ENCODE measurements at places on chromosomes 5 and 9.

GRCh38 chr5:63687854-63688516 lies 274.3 kb downstream of the HTR1A start:
- no peak for DNase-seq

GRCh38 chr9:99040911-99041582 lies 63.9 kb upstream of the TGFBR1 start:
- DNase-seq = no peak

DNA sequence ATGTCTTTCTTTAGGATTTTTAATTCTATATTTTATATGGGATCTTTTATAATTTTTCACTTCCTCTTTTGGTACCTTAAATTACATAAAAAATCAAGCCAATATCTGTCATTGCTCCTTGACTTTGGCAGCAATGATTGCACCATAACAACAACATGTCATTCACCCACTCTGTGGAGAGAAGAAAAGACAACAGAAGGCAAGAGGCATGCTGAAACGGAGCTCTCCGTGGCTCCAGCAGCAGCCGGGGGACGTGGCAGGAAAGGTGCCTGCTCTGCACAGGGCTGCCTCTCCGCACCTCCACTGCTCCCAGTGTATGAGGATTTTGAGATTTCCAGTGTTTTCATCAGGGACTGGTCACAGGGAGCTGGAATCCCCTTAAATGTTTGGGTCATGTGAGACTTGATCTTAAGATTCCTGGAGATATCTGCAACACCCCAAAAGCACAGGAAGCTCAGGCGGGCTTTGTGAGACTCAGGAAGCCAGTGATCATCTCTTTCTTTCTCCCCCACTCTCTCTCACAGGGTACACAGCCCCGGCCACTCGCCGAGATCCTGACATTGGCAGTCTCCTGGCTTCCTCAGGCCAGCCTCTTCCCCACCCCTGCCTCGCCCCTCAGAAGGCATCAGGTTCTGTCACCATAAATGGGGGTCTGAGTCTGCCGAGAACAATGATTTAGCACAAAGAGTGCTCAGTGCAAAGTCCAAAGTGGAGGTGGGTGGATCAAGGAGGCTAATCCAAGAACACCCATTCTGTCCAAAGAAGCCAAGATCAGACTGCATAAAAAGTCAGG lies 74.6 kb downstream of the ACTL7B start:
- DNase-seq = no peak

DNA sequence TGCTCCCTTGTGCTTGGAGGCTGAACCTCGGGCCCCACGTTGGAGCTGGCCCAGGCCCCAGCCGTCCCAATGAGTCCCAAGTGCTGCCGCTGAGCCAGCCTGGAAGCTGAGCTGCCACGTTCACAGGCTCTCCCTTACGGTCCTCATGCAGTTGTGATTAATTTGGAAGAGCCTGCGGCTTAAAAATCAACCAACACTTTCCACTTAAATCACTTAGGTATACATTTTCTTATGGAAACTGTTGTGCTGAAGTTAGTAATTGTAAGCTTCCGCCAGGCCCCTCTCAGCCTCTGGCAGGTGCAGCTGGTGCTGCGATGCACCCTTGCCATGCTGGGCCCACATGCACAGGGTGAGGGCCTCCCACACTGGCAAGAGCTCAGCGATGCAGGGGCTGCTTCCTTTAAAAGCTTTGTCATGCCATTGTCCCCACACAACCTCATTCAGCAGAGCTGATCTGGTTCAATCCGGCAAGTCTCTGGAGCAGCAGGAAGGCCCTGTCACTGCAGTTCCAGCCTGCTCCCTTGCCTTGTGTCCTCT lies 61.0 kb downstream of the IPPK start:
- no peak for DNase-seq

GRCh38 chr5:10671041-10672008 lies 89.7 kb downstream of the DAP start:
- no peak for DNase-seq

DNA sequence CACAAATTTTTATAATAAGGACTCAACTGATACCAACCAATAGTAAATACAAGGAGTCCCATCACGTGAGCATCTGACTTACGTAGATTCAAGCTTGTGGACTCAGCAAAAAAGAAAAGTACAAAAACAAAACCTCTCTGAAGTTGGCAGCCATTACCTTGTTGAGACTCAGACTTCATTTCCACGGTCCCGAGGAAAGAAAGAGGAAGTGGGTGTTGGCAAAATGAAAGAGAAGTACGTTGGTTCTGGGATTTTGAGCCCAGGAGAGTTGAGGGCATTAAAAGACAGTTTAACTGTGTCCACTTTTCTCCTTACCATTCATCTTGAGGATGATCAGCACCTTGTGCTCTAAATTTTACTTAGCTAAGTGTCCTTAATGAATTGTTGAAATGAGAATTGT lies 26.7 kb downstream of the NCBP1 start:
- DNase-seq = no peak

- DNase-seq = no peak
Measured at GRCh38 chr9:5843794-5844471, 11.0 kb upstream of the ERMP1 start.

- DNase-seq = no peak
Measured at GRCh38 chr5:115478281-115478680, 66.3 kb downstream of the FEM1C start.

DNA sequence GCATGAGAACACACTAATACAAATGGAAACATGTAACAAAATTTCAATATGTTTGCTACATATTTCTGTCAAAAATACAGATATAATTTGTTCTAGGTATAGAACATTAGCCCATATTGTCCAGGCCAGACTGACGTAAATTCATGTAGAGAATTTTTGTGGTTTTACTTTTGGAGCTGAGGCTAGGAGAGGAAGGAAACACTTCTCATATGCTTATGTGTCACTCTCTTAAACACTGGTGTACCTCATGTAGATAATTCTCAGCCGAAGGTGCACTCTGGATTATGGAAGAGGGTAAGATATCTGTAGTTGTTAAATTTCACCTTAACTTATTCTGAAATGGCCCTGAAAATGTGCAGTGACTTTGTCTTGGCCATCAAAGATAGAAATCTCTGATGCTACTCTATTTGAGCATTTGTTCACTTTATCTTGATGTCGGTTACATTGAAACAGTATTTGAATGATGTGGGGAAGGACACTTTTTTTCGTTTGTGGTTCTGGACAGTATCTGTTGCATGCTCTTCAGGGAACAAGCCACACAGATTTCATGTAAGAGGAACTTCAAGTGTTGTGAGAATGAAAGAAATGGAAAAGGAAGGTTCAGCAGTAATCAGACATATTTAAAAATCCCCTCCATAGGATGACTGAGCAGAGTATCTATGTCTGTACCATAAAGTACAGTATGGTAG lies 202.7 kb downstream of the SPATA31D1 start:
- no peak for DNase-seq

- no peak for DNase-seq
Measured at GRCh38 chr5:37165761-37166160, 83.4 kb downstream of the CPLANE1 start.

GRCh38 chr5:41773799-41774198 lies 96.4 kb downstream of the OXCT1 start:
- no peak for DNase-seq

DNA sequence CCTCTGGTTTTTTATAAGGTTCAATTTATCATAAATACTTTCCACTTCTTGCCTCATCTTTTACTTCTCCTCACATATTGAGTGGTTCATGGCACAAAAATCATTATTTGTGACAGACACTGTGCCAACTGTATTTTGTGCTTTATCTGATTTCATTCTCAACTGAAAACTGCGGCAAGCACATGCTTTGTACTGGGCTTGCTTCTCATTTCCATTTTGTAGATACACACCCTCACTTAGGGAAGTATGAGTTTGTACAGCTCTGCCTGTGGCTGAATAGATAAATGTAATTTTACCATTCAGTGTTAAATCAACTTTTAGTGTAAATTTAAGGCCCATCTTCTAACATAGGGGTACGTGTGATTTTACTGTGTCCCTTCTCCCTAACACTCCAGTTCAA lies 83.6 kb downstream of the ANXA2R start:
- no peak for DNase-seq

GRCh38 chr5:52668139-52668538 lies 119.6 kb upstream of the ITGA1 start:
- no peak for DNase-seq

- DNase-seq = no peak
Measured at GRCh38 chr9:109416135-109416706, 81.9 kb downstream of the PTPN3 start.

DNA sequence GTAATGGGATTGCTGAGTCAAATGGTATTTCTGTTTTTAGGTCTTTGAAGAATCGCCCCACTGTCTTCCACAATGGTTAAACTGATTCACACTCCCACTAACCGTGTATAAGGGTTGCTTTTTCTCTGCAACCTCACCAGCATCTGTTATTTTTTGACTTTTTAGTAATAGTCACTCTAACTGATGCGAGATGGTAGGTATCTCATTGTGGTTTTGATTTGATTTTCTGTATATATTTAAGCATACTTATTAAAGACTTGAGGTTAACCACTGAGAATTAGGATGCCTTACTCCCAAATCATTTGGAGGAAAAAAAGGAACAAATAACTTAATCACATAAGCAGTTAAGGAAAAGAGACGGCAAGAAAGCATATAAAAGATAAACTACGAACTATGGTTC lies 181.6 kb upstream of the FST start:
- DNase-seq = no peak

DNA sequence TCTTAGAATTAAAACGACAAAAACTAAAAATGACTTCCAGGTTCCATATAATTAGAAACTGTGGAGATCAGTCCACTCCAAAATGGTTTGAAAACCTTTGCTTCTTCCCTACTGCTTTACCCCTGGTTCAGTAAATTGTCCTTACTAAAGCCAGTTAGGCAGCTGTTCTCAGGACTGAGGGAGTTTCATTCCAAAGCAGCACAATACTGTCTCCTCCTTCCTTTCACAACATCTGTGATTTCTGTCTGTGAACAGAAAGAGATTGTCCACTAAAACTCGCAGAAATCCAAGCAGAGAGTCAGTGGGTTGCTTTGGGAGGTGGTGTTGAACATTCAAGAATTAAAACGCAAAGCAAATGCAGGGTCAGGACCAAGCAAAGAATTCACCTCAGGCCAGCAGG lies 740.8 kb upstream of the ZNF608 start:
- no peak for DNase-seq

DNA sequence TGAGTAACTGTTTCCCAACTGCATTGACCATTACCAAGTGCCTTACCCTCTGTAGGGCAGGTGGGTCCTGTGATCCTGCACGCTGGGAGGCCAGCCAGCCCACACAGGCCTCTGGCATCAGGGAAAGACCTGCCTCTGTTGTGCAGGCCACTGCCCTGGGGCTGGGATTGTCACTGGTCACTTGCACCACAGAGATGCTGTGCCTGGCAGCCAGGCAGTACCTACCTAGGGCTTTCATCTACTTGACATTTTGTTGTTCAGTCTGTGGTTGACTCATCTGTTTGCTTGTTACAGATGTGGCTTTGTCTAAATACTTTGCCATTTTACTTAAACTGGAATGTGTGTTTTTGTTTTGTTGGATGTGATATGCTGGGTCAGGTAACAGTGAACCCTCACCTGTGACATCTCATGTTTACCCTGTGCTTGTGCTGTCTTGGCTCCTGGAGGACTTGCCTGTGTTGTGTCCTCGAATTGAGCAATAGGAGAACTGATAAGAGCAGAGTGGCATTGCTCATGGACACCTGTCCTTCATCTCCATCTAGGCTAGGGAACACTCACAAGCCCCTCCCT lies 32.8 kb downstream of the SECISBP2 start:
- no peak for DNase-seq

DNA sequence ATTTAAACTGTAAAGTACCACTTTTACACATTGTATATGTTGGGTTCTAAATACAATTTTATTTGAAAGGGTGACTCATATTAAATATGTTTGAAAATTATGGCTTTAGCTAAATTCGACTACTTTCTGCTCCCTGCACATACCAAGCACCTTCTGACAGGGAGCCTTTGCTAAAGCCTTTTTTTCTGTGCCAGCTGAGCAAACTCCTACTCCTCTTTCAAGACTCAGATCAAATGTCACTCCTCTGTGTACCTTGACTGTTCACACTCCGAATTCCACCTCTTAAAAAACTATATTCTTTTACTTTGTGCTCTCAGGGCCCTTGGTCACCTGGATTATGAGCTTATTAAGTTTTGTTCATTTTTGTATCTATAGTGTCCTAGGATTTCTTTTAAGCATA lies 6.5 kb upstream of the OXCT1 start:
- DNase-seq = no peak

- no peak for DNase-seq
Measured at GRCh38 chr9:8349901-8350300, 550.3 kb upstream of the DMAC1 start.

DNA sequence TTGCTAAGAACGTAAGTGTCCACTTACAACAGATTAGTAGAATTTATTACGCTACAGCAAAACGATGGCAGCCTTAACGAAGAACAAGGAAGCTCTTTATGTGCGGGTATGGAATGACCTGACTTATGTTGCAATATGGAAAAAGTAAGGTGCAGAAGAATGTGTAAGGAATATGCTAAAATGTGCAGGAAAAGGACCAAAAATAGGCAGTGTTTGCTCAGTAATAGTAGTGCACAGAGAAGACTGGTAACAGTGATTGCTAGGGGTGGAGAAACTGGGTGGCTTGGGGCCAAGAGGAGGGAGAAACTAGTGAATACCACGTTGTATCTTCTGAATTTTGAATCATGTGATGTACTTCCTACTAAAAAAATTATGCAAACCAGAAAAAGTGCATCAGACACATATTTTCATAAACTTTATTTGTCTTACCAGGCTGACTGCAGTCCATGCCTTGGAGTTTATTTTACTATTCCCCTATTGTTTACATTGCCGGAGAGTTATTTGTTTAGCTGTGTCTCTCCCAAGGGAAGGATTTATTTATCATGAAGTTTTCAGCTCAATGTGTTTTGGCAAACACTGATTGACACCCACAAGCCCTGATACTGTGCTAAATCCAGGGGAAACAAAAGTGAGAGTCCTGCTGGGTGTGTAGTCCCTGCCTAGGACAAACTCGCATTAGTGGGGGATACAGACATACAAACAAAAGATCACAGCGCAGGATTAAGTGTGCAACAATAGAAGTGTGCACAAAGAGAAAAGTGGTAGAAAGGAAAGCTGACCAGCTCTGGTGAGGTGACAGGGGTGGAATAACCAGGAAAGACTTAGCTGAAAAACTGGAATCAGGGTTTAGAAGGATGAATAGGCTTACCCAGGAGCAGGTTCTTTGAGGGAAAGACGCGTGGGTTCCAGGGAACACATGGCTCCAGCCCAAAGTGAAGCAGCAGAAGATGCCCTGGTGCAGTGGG lies 34.0 kb upstream of the ZNF484 start:
- DNase-seq = no peak

DNA sequence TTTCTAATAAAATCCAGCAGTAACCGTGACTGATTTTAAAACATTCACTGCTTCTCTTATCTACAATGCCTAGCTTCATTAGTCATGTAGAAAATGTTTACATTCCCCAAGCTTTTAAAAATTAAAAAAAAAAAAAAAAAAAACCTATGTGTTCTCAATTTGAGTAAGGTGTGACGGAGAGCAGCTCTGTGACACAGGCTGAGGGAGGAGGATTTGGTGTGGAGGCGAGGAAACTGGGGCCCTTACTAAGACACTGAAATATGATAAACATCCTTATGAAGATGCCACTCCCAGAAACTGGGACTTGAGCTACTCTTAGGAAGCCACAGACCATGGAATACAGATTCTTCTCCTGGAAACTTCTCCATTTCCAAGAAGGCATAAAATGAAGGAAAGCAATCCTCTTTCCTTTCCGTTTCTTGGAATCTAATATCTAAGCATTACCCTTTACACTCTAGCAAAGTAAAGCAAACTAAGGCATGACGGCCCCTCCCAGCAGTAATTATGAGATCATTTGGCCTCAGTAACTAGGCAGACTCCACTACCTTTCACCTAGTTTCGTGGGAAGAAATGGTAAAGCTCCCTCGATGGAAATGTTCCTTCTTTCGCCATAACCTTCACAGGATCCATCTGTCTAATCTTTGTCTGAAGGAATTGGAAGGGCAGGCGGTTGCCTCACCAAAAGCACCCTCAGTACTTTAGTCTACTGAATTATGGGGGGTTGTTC lies 23.5 kb downstream of the GRAMD2B start:
- DNase-seq = no peak
